ENCODE measurements at places on chromosomes 16 and 17. TPM values are rescaled to one million over a fixed set of nuclear protein-coding genes. Genes with fewer than 3 reads are reported as not detected.

TBC1D3G gene
- not detected for total RNA-seq

LUC7L gene
- total RNA-seq = 72.1 TPM

LDHD gene
- total RNA-seq = 14.5 TPM

KRT15 gene
- total RNA-seq = 5.6 TPM

SEPTIN12 gene
- total RNA-seq = not detected

NT5C3B gene
- 39.6 TPM for total RNA-seq

Data from mucosa of gallbladder (tissue), 1 donor.